ENCODE measurements at places on chromosomes 16 and 17.
A peak's percentile ranks its signal among the peaks of the same experiment; 100 is the strongest.

GRCh38 chr17:13888056-13888609, 181.2 kb upstream of the COX10 start:
- no peak for DNase-seq

- no peak for DNase-seq
These were observed 28.3 kb downstream of the PIMREG start for GRCh38 chr17:6472517-6472916.

- no peak for DNase-seq
These were observed 3.1 kb upstream of the C16orf74 start for GRCh38 chr16:85753976-85754375.

- DNase-seq = peak; percentile 41
These were observed 7.8 kb downstream of the DLX3 start for GRCh38 chr17:49987290-49987585.

GRCh38 chr17:17150448-17150800, 55.7 kb downstream of the PLD6 start:
- no peak for DNase-seq

- DNase-seq = no peak
These were observed 41.1 kb upstream of the TANGO6 start for GRCh38 chr16:68802190-68802589.

- DNase-seq = no peak
These were observed 79.0 kb downstream of the GAS7 start for GRCh38 chr17:10119203-10120108.

- no peak for DNase-seq
These were observed 12.9 kb downstream of the ZNRF1 start for GRCh38 chr16:75011634-75012307.

DNA sequence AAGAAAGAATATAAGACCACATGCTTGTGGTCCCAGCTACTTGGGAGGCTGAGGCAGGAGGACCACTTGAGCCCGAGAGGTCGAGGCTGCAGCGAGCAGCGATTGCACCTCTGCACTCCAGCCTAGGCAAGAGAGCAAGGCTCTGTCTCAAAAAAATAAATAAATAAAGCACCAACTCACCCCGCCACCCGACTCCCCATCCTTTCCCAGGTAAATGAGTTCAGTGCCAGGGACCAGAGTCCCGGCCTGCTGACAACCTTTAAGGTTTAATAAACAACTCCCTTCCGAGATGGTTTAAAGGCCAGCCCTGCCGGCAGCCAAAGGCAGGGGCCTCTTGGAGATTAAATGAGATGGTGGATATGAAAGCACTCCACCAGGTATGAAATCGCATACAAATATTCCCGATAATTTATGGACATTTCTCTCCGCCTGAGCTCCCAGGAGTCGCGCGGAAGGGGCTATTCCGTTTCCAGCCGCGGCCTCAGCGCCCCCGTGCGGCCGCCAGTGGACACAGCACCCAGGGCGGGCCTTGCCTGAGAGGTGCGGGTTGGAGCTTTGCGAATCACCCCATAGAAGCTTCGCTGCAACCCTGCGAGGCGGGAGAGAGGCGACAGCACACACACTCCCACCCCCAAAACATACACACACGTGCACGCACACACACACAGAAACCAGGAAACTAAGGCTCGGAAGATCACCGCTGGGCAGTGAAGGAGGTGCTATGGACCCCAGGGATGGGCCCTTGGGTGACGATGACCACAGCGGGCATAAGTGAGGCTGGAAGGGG, 4.0 kb upstream of the RPL38 start:
- peak; percentile 93 for DNase-seq

DNA sequence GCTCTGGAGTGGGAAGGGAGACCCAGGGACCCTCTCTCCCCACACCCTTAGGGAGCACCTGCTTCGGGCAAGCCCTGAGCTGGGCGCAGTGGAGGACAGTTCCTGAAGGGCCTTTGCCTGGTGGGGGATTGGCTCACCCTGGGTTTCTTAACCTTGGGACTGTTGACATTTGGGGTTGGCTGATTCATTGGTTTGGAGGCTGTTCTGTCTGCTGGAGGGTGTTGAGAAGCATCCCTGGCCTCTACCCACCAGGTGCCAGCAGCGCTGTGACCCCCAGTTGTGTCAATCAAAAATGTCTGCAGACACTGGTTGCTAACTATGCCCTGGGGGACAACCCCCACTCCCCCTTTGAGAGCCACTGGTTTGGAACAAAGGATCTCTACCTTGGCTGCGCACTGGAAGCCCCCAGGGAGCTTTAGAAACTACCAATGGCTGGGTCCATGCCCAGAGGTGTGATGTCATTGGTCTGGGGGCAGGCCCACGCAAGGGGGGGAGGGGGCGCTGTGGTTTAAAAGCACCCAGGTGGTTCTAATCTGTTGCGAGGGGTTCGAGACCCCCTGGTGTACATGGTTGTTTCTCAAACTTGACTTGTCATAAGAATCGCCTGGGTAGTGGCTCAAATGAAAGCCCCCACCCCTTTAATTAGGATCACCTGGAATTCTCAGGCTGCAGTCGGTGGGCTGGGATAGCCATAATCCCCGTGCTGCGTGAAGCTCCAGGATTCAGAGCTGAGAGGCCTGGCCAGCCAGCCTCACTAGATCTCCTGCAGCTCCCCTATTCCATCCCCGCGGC, 151.9 kb upstream of the GSE1 start:
- peak; percentile 86 for DNase-seq

GRCh38 chr16:58107709-58108108, 21.5 kb downstream of the CFAP20 start:
- no peak for DNase-seq

GRCh38 chr16:9523994-9524393, 432.6 kb downstream of the HAPSTR1 start:
- DNase-seq = no peak

GRCh38 chr17:60744355-60744966, 66.8 kb downstream of the BCAS3 start:
- DNase-seq = no peak

- no peak for DNase-seq
These were observed 66.6 kb upstream of the CPHXL start for GRCh38 chr16:75792771-75793492.

DNA sequence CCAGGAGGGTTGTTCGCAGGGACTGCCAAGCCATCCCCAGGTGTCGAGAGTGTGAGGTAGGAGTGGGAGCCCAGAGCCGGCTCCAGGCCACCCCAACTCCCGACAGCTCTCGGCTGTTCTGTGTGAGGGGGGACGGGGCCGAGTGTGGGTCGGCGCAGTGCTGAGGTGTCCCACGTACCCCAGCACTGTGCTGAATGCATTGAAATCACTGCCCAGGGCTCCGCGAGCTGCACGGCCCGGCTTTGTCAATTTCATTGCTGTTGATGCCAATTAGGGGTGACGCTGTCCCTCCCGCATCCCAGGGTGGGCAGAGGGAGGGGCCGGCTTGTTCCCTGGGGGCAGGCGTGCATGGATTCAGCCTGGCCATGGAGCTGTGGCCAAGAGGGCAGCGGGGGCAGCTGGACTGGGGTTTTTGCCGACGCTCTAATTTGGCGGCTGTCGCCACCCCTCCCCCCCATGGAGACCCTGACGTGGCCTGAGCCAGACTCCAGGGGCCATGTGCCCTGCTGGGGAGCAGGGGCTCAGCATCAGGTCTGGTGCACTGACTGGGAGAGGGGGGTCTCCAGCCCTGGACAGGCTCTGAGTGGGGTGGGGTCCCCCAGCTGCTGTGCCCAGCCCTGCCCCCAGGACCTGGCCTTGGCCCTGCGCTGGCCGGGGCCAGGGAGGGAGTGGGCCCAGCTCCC, 14.3 kb downstream of the CENPX start:
- DNase-seq = no peak
